Activated CD4-positive, alpha-beta T cell treated with anti-CD3 and anti-CD28 coated beads for 4 hours (primary cell): ENCODE measurements at places on chromosomes 12 and 14.

DNA sequence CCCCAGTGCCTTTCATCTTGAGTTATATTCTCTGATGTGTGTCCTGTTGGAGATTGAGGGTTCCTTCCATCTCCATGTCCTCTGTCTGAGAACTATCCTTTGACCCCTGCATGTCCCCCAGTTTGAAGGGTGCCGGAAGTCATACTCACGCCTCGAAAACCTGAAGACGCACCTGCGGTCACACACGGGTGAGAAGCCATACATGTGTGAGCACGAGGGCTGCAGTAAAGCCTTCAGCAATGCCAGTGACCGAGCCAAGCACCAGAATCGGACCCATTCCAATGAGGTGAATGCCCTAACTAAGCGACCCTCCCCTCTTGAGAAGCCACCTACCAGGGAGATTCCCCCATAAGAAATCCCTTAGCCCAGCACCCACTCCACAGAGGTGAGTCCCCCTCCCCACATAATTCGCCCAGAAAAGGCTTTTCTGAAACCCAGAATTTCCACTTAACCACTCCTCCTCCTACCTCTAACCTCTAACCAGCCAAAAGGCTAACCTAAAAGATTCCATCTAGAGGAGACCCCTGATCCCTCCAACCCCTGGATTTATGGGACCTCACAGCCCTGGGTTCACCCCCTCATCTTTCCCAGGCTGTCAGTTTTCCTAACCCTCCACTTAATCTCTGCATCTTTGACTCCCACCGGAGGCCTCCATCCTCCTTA is 7.8 kb downstream of the GLI1 start:
- no peak for DNase-seq

DNA sequence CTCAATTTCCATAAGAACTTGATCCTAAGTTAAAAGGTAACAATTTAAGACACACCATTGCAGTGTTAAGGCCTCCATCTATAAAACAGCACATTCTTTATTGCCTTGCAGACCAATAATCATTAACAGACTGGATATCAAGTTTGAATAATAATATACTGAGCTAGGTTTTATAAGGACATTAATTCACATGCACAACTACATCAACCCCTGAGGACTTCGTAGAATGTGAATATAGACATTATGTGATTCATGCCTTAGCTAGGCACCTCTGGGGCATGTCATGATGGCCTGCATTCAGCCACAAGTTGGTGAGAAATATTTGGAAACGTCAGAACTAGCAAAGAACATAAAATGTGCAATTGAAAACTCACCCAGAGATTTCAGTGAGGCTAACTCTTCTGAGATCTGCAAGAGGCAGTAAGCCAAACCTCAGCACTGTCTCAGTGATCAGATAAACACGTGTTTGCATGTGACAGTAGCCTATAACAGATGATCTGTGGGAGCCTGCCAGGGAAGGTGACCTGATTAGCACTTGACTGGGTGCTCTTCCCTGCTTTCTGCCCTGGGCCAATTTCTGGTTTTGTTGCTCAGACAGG is 492.2 kb downstream of the FLRT2 start:
- no peak for DNase-seq

DNA sequence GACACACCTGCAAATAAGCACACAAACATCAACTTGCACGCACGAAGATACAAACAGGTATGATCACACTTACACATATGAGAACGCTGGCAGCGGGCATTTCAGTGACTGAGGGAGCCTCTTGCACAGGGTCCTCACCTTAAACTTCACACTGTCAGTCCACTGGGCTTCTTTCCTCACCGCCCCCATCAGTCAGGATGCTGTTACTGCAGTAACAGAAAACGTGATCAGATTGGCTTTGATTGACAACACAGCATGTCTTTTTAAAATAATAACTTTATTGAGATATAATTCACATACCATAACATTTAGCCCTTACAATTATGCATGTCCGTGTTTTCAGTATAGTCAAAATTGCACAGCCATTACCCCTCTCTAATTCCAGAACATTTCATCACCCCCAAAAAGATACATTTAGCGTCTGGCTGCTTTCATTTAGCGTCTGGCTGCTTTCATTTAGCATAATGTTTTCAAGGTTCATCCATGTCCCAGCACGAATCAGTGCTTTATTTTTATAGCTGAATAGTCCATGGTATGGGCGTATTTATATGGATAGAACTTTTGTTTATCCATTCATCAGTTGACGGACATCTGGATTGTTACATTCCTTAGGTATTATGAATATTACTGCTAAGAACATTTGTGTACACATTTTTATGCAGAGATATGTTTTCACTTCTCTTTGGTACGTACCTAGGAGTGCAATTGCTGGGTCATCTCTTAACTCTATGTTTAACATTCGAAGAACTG is 8.4 kb downstream of the CCDC197 start:
- DNase-seq, result no peak

DNA sequence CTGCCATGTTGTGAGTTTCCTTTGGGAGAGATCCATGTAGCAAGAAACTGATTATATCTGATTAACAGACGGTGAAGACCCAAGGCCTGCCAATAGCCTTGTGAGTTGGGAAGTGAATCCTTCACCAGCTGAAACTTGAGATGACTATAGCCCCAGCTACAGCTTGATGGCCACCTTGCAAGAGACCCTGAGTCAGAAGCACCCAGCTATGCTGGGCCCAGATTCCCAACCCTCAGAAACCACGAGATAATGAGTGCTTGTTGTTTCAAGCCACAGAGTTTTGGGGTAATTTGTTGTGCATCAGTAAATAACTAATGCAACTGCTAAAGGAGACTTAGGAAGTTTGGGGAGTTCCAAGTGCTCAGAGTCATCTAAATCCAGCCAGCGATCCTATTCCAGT is 80.3 kb downstream of the AVPR1A start:
- DNase-seq, result no peak

- DNase-seq, result no peak
These were observed 136.2 kb downstream of the ETV6 start for GRCh38 chr12:11785712-11786111.
